ENCODE measurements at places on chromosomes 7 and 10.

DNA sequence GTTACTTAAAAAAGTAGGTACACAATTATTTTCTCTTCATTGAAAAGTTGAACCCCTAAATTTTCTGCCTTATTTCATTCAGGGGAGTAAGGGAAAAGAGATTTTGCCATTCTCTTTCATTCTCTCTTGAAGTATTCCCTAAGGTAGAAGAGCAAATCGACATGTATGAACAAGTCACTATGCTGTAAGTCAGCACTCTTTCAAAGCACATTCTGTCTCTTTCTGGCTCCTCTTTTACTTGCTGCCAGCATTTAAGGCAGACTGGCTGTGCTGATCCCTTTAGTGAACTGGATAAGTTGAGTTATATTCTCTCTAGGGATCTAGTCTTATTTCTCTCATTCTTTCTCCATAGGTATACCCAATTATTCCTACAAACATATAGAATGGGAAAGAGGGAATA lies 222.3 kb upstream of the ZWINT start:
- no peak for DNase-seq

DNA sequence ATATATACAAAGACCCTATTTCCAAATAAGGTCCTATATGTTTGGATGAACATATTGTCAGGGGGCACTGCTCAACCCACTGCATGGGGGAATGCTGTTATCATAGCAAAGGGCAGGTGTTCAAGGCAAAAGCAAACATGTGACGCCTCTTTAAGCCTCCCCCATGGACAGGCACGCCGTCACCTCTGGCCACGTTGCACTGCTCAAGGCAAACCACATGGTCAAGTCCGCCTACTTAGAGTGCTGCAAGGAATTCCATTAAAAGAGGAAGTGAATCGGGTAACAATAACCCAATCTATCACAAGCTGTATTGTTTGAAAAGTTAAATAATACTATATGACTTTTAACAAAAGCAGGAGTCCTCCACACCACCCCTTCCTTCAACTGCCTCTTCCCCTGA lies 8.8 kb upstream of the CALD1 start:
- no peak for DNase-seq

- no peak for DNase-seq
Measured at GRCh38 chr7:66036788-66037187, 38.8 kb upstream of the ASL start.

DNA sequence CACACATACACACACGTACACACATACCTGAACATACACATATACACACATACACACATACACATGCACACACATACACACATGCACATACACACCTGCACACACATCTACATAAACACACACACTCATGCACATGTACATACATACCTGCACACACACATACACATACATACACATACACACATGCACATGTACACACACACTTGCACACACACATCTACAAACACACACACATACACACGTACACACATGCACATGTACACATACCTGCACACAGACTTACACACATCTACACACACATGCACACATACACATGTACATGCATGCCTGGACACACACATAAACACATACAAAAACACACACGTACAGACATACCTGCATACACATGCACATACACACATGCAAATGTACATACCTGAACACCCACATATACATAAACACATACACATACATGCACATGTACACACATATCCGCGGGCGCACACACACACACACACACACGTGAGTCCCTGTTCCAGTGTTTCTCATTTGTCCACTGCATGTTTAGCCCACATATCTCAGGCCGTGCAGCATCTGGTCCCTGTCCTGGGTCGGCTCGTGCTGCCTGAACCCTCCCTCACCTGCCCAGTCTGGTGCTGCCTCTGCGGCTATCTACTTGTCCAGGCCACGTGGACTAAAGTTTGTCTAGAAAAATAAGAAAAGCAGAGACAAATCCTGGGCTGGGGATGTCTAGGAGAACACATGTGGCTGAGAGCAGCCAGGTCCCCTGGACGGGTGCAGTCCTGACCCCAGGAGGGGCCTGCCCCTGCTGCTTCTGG lies 238.7 kb downstream of the TCERG1L start:
- no peak for DNase-seq

DNA sequence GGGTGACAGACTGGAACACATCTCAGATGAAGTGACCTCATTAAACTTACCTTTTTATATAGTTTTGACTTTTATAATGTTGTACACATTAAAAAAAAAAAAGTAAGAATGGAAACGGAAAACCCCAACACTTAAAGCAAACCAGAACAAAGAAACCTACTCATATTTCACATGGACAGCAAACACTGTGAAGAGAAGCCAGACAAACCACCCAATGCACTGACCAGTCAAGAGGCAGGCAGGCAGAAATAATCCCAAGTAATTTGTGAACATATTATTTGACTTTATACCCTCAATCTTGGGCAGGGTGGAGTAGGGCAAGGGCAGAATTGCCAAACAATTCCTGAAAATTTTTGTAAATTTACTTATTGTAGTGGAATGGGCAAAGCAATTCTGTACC lies 39.8 kb downstream of the WAPL start:
- DNase-seq = no peak

All from mesenchymal stem cell (in vitro differentiated cells and primary cell).